Small intestine (tissue), 16 donors: ENCODE measurements at places on chromosomes 12 and 14. TPM values are rescaled to one million over a fixed set of nuclear protein-coding genes. Genes with fewer than 3 reads are reported as not detected.

OTOGL gene
- 0.44 TPM for polyA plus RNA-seq

C3AR1 gene
- 2.7 TPM for polyA plus RNA-seq

MYH6 gene
- polyA plus RNA-seq, result 52.1 TPM

MFAP5 gene
- polyA plus RNA-seq, result 1.4 TPM

CCDC197 gene
- not detected for polyA plus RNA-seq

C14orf180 gene
- polyA plus RNA-seq, result not detected

ALDH1L2 gene
- 0.54 TPM for polyA plus RNA-seq

TRPV4 gene
- not detected for polyA plus RNA-seq

COL2A1 gene
- polyA plus RNA-seq, result 0.19 TPM

EML1 gene
- polyA plus RNA-seq, result 0.22 TPM
